EH (cell line): ENCODE measurements at places on chromosomes 6 and 20.

DNA sequence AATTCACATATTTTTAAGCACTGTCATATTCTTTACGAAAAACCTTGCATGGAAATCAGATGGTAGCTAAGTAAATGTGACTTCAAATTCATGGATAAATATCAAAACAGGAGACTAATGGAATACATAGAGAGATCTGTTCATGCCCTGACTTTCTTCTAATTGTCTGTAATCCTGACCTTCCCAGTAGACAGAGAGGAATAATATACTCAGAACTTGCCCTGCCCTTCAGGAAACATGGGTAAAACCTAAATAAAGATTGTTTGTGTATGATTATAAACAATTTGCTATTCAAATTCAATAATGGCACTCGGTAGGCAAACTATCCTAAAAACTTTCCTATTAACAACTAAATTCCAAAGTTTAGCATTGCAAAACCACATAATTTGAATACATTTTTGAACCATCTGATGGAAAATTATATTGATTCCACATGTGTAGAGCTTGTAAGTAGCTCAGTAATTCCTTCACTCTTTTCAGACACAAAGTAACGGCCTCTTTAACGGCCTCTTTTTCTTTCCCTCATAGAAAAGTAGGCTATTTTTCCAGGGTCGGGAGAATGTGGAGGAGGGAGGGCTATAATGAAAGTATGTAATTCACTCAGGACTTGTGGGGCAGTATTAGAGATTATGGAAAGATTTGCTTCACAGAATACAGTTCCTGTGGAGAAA, 227.6 kb downstream of the ALDH8A1 start:
- DNase-seq: peak; percentile 42

- DNase-seq: peak; percentile 34
Measured at GRCh38 chr6:53529324-53530036, 15.4 kb downstream of the GCLC start.

DNA sequence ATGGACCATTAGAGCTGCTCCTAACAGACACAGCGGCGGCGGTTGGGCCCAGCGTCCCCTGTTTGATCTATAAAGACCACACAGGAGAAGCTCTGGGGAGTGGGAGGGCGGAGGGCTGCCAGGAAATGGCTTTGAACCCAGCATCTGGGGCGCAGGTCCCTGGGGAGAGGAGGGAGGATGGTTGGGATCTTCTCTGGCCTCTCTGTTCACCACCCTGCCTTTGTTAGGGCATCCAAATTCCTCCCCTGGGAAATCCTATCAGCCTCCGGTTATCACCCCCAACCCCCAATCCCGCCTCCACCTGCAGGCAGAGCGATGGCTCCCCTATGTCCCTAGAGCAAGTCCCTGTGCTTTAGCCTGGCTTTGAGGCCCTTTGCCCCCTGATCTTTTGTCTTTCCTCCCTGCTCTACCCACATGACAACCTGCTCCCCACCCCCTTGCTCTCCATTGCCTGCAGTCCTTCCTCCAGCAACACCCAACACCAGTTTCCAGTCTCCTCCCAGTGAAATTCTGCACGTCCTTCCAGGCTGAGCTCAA, 7.1 kb downstream of the XKR7 start:
- peak; percentile 6 for DNase-seq

- DNase-seq: no peak
Measured at GRCh38 chr6:28537065-28537464, 11.4 kb downstream of the GPX5 start.

DNA sequence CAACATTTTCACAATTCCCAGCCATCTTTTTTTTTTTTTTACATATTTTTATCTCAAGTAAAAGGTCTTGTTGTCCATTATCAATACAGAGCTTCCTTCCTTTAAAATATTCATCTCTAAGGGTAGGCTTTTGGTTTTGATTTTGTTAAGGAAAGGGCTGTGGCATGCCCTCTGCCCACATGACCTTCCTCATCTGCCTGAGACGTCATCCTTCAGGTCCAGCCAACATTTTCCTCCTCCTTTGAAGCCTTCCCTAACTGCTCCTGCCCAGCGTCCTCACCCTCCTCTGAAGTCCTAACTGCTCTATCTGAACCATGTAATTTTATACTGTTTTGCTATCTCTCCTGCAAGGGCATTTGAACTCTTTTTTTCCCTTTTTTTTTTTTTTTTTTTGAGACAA, 73.9 kb upstream of the TGM3 start:
- no peak for DNase-seq

DNA sequence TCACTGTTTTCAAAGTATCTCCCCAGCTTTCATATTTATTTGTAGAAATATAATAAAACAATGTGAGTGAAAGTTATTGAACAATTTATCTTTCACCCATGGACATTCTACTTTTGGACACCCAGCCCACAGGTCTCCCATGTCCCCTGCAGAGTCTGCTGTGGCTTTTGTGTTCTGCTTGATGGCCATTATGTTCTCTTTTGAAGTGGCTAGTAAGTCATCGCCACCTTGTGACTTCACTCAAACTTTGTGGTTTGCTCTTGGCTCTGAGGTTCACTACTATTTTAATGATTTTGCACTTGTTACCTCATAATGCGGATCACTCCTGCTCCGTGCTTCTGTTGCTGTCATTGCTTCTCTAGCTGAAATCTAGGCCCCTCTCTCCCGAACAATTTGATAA, 10.2 kb upstream of the DEFB113 start:
- no peak for DNase-seq

DNA sequence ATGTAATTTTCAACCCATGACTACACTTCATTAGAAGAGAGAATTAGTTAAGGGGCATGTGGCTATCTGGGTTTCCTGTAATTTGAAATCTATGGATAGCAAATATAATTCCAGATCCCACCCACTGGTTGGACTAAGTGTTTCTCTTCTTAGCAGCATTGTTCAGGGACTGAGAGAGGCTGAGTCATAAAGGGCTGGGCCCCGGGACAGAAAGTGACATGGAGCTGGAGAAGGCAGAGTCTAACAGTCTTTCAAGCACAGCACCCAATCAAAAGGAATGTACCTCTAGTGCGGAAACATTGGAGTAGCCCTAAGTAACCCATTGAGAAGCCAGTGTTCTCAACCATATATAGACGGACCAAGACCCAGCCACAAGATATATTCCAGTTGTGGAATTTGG, 363.9 kb downstream of the DHX35 start:
- no peak for DNase-seq

GRCh38 chr20:53559816-53560215, 33.8 kb downstream of the ZNF217 start:
- DNase-seq: no peak

DNA sequence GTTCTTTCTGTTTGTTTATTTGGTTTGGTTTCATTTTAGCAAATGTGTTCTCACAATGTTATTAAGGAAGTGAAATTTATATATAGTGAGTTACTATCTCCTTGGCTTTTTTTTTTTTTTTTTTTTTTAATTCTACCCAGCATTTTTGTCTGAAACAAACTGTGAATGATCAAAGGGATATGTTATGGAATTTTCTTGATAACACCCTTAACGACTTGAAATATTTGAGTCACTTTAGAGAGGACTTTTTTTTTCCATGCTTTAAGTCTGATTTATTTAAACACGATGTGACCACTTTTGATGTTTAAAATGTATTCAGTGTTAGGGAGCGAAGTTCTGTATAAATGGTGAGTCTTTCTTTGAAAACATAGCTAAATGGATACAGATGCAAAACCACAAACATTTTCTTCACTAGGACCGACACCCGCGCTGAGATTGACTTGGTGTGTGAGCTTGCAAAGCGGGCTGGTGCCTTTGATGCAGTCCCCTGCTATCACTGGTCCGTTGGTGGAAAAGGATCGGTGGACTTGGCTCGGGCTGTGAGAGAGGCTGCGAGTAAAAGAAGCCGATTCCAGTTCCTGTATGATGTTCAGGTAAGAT, 149.7 kb downstream of the MTHFD1L start:
- no peak for DNase-seq

DNA sequence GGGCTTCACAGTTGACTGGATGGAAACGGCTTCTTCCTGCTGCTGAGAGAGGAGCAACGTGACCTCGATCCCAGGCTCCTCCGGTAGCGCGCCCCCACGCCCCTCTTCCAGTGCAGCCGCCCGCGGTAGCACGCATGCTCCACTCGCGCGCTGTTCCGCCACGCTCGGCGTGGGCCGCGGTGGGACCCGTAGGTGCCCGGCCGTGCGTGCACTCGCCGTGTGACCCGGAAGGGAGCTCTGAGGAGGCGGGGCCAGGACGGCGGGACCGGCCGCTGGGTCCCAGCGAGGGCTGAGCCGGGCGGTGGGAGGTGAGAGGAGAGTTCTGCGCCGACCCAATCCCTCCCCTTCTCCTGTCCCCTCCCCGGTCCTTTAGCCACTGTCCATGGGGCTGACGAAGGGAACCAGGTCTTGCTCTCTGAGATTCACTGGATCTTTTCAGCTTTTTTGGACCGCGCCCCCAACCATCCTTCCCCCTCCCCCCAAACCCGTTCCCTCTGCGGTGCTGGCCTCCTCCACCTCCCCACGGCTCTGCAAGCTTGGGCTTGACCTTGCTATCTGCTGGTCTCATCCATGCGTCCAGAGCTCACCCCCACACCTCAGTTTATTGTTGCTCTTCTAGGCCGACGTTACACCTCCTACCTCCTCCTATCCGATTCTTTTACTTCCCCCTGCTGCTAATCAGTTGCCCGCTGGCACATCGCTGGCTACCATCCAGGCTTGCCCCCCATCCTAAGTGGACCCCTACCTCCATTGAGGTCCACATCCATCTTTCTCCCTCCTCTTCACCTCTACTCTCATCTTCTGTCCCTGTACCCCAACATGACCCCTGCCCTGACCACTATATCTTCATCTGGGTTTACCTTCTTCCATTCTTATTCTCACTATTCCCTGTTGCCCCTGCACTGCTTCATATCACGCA, at the start of gene CUL9:
Gene CUL9, plus strand, starts transcription at position 255 of the 919 bp plus-strand sequence. CDS start 2,115 bp downstream, outside the sequence.
- DNase-seq: peak; percentile 74

DNA sequence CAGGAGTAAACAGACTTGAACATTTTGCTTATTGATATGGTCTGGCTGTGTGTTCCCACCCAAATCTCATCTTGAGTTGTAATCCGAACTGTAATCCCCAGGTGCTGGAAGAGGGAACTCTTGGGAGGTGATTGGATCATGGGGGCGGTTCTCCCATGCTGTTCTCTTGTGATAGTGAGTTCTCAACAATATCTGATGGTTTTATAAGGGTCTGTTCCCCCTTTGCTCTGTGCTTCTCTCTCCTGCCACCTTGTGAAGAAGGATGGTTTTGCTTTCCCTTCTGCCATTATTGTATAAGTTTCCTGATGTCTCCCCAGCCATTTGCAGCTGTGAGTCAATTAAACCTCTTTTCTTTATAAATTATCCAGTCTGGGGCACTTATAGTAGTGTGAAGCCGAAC, 40.0 kb downstream of the MYLIP start:
- DNase-seq: peak; percentile 36

DNA sequence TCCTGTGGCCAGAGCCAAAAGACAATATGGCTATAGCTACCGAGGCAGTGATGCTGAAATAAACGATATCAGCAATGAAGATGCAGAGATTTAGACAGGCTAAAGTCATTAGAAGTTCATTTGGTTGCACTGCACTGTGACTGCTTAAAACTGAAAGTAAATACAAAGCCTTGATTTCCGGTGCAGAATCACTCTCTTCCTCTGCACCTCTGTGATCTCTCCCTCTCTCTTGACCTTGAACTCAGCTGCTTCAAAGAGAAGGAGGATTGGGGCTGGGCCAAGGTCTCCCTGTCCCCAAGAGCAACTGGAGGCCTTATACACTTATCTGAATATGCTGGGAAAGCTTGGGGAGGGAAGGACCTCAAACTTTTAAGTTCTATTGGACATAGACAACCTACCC, 34.6 kb upstream of the SPACA1 start:
- DNase-seq: no peak

GRCh38 chr20:51667002-51667408, 101.2 kb downstream of the ATP9A start:
- no peak for DNase-seq

DNA sequence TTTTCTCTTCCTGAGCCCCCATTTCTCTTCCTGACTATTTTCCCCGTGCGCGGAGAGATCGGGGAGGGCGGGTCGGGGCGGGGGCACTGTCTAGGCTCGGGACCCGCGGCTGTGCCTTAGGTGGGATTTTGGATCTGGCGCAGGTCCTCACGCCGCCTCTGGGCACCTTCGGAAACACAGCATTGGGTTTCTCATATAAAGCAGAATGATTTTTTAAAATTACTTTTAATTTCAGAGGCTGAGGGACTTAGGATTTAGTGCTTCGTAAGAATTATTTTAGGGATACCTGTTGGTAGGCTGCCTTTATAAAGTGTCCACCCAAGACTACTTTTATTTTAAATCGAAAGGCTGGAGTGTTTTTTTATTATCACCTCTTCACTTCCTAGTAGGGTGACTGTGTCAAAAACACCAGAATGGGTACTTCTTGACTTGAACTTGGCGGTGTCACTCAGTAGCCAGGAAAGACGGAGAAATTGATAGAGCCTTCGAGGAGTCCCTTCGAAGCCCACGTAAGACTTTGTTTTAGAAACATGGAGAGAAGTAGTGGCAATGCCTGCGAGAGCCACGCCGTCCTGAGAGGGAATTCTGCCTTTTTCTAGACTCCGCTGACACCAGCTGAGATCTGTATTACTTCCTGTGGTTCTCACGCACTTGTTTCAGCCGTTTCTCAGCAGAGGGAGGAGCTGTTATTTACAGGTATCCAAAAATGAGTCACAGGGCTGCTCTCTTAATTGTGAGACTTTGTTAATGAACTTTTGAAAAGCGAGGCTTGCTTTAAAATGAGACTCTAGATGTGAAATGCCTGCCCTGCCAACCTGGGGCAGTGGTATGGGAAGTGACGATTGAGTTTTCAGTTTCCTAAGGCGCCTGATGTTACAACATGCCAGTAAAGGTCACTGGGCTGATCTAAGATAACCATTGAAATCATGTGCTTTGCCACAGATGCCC, 667 bp downstream of the STX11 start:
- peak; percentile 23 for DNase-seq

DNA sequence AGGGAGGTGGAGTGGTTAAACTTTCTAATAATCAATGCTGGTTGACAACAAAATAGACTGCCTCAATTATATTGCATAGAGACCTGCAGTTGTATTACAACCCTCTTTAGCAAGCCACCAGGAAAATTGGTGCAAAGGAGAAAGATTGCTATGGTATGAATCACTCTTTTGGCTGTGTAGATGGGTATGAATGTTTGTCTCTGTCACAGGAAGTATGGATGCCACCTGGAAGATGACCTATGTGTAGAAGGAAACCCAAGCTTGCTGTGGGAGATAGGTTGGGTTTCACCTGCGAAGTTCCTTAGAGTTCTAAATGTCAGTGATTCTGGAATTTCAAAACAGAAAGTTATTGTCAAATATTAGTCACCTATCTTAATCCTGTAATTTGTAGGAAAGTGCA, 134.6 kb downstream of the SOBP start:
- no peak for DNase-seq

GRCh38 chr6:36577301-36577700, 16.9 kb upstream of the SRSF3 start:
- peak; percentile 95 for DNase-seq
